ENCODE measurements at places on chromosomes 11 and 22. TPM values are rescaled to one million over a fixed set of nuclear protein-coding genes. Genes with fewer than 3 reads are reported as not detected.

- no peak overlapping the region for H3K4me3 ChIP-seq
- H3K4me1 ChIP-seq, result no peaks in the 10 kb centered on the region
- H3K36me3 ChIP-seq, result peaks cover 12% of the 10 kb centered on the region
- H3K27me3 ChIP-seq, result no peaks in the 10 kb centered on the region
- DNase-seq, result no peak
- no peak overlapping the region for H3K27ac ChIP-seq
These were observed 11.6 kb upstream of the PPM1F start for GRCh38 chr22:21964234-21964633.

- H3K4me3 ChIP-seq, result no peak overlapping the region
- no peak for DNase-seq
- no peak overlapping the region for H3K27ac ChIP-seq
- peaks cover 16% of the 10 kb centered on the region for H3K36me3 ChIP-seq
- H3K27me3 ChIP-seq, result no peaks in the 10 kb centered on the region
These were observed 65.3 kb upstream of the CLTCL1 start for GRCh38 chr22:19356708-19357269.

DNA sequence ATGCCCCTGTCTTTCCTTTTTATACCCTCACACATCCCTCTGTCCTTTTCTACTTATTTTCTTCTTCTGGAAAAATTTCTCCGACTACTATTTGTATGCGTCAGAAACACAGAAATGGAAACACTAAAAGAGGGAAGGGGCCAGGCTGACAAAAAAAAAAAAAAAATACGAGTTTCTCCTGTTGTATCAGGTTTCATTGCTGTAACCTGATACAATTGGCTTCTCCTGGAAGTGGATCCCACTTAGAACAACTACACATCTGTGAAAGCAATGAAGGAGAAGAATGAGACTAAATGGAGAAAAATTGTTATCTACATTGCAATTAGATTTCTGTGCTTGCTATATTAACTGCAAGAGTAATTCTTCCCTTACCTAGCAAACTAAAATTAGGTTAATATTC, 393.9 kb downstream of the GUCY1A2 start:
- no peak overlapping the region for H3K27ac ChIP-seq
- H3K4me3 ChIP-seq, result no peak overlapping the region
- DNase-seq, result no peak
- H3K36me3 ChIP-seq, result no peaks in the 10 kb centered on the region

RASD2 gene
- polyA plus RNA-seq, result not detected
